SIG-M5 (cell line): ENCODE measurements at places on chromosomes 5 and 9.

- no peak for DNase-seq
Measured at GRCh38 chr9:136053757-136054142, 41.3 kb downstream of the NACC2 start.

DNA sequence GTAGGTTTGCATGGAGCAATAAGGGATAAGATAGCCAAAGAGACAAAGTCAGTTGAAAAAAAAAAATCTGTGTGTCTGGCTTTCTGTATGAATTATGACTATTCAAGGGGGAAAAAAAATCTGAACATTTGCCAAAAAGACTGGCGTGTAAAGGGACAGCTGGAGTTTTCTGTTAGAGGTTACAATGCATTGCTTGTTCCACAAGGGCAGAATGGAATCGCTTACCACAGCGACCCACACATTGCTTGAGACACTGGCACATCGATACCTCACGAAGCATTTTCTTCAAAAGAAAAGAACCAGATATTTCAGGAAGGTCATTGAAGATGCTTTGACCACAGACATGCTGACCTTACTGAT, 327.8 kb downstream of the TMEM167A start:
- DNase-seq, result no peak

- DNase-seq, result no peak
Measured at GRCh38 chr5:96601715-96602244, 60.4 kb upstream of the CAST start.

GRCh38 chr5:152306386-152306785, 98.7 kb downstream of the NMUR2 start:
- no peak for DNase-seq

- DNase-seq, result no peak
Measured at GRCh38 chr9:120659209-120659608, 55.1 kb downstream of the MEGF9 start.

DNA sequence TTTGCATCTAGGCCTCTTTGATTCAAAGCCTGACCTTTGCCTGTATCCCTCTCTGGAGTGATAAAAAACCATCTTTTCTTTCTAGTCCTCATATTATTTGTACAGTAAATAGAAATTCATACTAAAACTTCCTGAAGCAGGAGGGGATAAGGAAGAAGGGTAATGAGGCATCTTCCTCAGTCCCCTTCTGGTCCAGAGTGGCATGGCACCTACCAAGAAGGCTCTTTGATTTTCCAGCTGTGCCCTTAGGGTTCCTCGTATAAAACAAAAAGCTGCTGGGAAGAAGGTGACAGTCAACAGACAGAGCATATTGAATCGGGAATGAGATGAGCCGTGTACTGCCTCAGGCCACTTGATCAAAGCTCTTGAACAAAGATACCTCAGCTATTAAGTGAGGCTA, 71.9 kb upstream of the SPDL1 start:
- DNase-seq, result no peak

- no peak for DNase-seq
Measured at GRCh38 chr5:52947208-52947607, 41.9 kb upstream of the ITGA2 start.

DNA sequence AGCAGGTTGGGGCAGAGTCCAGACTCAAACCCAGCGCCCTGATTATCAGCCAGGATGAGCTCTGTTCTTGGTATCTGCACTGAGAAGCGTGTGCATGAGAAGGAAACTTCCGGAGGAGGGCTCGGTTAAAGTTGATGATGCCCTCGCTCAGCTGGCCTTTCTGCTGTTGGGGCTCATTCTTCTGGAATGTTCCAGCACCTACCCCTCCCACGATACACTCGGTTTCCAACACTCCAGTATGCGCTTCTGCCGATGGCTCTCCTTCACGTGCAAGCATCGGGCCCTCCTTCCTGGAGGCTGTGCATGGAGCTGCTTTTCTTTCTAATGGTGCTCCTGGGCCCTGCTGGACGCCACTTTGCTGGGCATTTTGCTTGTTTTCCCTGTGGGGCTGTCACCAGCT, 134.0 kb downstream of the RXRA start:
- DNase-seq, result no peak

DNA sequence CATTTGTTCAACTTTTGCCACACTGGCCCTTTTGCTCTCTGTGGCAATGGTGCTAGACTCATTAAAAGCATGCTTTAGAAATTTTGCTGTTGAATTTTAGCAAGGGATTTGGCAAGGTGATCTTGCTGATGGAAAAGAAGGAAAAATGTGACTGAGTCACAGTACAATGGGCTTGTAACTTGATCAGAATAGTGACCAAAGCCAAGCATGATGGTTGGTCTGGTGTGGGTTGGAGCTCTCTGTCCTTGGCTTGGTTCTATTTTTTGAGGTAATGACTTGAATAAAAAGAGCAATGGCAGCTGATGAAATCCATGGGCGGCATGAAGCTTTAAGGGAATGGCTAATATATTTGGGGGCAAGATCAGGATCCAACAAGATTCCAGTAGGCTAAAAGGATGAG, 114.4 kb upstream of the ZNF366 start:
- DNase-seq, result no peak

DNA sequence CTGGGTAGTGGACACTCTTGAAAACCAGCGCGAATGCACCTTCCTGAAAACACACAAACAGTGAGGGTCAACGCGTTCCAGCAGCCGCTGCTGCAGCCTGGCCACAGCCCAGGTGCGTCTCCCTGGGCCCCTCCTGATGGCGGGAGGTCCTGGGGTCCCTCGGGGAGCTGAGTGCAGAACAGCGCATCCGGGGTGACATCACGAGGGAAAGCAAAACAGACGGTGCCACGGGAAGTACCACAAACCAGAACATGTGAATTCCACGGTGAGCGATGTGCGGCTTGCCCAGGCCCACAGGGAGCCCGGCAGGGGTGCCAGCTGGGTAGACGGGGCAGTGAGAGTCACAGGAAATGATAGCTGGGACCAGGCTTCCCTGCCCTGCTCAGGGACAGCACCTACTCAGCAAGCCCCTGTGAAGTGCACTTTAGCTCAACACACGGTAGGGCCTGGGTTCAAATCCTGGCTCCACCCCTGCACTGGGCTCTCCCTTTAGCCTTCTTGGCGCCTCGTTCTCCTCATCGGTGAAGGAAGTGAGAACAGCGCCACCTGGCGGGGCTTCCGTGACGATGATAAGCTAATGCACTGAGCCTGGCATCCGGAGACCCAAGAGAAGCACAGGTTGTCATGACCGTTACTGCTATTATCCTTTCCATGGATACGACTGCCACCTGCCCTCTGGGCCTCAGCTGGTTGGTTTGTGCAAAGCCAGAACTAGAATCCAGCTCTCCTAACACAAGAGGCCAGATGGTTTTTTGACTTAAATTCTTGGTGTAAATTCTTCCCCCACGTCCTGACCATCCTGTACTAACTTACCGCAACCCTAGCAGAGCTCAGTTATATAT, 24.6 kb downstream of the GFPT2 start:
- DNase-seq, result peak; percentile 18
